Pulmonary artery endothelial cell (primary cell): ENCODE measurements at places on chromosomes 16 and 17. TPM values are rescaled to one million over a fixed set of nuclear protein-coding genes. Genes with fewer than 3 reads are reported as not detected.

DNA sequence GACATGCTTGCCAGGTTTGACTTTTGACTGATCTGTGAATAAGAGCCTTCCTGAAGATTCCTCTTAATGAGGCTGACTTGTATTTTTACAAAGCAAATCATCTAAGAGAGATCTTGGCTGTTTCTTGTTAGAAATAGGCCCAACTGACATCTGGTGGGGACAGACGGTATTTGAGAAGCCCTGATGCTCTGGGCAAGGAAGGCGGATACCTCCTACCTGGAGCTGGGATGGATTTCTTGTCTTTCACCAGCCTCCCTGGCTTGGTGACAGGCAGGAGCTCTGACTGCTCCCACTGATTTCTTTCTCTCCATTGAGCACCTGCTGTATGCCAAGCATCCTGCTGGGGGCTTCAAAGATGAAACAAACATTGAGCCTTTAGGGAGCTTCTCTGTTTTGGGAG is 40.4 kb downstream of the AKAP1 start:
- DNase-seq: no peak

DNA sequence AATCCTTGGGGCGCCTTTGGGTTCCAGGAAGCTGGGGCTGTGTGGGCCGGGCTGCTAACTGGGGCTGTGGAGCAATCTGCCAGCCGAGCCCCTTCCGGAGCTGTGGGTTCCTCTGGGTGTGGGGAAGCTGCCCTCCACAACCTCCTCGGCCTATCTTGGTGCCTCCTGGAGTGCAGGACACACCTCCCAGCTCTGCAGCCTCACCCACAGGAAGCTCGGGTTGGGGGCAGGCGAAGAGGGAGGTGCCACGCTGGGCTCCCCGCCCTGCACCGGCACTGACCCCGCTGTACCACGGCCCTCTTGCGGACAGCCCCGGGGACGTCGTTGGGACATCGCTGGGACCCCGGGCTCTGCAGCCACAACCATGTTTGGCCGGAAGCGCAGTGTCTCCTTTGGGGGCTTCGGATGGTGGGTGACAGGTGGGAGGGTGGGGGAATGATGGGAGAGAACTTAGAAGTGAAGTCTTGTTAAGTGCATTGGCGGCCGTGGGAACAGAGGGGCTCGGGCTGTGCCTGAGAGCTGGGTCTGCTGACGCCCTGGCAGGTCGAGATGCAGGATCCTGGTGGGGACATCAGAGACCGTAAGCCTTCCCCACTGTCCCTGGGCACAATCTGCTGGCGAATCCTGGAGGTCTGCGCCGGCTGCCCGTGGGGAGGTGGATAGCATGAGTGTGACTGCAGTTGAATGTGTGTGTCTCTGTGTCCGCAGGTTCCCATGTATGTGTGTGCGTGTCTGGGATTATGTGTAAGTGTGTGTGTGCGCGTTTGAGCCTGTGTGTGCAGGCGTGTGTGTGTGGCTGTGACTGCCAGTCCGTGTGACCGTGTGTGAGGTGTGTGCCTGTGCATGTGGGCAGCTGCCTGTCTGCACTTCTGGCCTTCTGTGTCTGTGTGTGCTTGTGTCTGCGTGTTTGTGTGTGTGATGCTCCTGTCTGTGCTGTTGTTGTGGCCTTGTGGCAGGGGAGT is at the start of gene RAP1GAP2:
Gene RAP1GAP2 (plus strand): TSS at position 275 of the 962 bp plus-strand sequence. CDS start 90 bp downstream, at position 365.
- DNase-seq: no peak

DNA sequence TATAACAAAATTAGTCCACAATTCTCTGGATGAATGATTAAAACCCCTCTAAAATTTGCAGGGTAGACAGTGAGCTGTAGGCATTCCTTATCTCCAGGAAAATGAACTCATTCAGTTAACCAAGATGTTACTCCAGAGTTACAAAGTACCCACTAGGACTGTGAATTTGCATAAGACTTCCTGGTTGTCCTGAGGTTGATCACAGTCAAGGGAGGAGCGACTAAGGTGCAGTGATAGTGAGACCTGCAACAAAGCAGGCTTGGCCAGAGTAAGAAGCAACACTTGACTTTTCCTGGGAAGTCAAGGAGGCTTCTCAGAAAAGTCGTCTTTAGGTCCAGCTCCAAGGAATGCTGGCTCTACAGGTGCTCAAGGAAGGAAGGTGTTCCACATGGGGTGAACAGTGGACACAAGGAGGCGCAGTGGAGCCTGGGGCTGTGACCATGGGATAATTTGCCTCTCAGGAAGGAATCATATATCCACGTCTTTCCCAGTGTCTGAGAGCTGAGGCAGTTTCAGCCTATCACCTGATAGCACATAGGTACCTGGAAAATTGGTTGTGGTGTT is 821.1 kb upstream of the EEF2KMT start:
- no peak for DNase-seq

The FAM83G gene
- 13.3 and 13.6 TPM in 2 replicates for total RNA-seq

- no peak for DNase-seq
Observed at GRCh38 chr16:67184453-67184994, 761 bp upstream of the MATCAP1 start.

- no peak for DNase-seq
Observed at GRCh38 chr17:73867056-73867455, 222.8 kb upstream of the SDK2 start.
